Stimulated activated CD8-positive, alpha-beta memory T cell treated with anti-CD3 and anti-CD28 coated beads, Interleukin-15, amount 100 ng/mL, for 24 hours (primary cell): ENCODE measurements at places on chromosomes 7 and 10.

- DNase-seq: no peak
Measured at GRCh38 chr7:78124216-78124615, 325.6 kb downstream of the PHTF2 start.

DNA sequence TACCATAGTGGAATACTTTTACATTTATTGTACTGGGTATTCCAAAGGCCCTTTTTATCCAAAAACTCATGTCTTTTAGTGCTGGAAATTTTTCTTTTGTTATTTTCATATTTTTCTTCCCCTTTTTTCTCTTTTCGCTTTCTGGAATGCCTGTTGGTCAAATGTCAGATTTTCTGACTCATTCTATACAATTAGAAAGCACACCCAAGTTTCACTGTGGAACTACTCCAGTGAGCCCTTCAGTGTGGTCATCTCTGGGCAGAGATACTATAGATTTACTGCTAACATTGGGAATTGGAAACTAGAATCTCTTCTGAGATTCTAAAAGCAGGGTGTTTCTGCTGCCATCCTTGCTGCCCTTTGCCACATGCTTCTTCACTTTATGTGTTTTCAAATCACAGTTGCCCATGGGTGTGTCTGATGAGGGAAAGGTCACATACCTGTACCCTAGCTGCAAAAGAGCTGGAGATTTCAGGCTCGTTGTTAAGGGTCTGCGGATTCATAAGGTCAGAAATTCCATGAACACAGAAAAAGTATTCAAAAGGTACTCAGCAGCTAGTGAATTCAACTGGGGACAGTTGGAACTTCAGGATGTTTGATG lies 5.6 kb upstream of the WASL start:
- no peak for DNase-seq

DNA sequence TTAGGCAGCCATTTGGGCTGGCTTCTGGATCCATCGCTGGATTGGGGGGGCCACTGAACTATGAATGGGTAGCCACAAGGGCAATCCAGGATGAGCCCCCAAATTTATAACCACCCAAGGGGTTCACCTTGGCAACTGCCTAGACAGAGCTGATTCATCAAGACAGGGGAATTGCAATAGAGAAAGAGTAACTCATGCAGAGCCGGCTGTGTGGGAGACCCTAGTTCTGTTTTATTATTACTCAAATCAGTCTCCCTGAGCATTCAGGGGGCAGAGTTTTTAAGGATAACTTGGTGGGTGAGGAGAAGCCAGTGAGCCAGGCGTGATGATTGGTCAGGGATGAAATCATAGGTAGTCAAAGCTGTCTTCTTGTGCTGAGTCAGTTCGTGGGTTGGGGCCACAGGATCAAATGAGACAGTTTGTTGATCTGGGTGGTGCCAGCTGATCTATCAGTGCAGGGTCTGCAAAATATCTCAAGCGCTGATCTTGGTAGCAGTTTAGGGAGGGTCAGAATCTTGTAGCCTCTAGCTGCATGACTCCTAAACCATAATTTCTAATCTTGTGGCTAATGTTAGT lies 57.9 kb downstream of the DNAJB9 start:
- DNase-seq: no peak

GRCh38 chr10:43873717-43874116 lies 225.0 kb upstream of the ZNF32 start:
- no peak for DNase-seq

- DNase-seq: no peak
Measured at GRCh38 chr10:48784031-48784430, 99.4 kb downstream of the WDFY4 start.

DNA sequence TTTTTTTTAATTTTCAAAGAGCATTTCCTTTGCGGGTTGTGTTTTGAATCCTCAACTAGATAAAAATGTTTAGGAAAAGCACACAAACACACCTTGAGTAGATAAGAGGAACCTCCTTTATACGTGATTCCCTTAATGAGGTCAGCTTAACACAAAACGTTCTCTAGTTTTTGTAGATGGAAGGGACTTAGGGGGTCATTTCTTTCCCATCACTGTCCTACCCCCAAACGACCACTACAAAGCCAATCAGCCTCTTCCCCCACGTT lies 1.2 kb downstream of the SUV39H2 start:
- DNase-seq: no peak

GRCh38 chr10:23155169-23155568 lies 36.9 kb upstream of the PTF1A start:
- no peak for DNase-seq

DNA sequence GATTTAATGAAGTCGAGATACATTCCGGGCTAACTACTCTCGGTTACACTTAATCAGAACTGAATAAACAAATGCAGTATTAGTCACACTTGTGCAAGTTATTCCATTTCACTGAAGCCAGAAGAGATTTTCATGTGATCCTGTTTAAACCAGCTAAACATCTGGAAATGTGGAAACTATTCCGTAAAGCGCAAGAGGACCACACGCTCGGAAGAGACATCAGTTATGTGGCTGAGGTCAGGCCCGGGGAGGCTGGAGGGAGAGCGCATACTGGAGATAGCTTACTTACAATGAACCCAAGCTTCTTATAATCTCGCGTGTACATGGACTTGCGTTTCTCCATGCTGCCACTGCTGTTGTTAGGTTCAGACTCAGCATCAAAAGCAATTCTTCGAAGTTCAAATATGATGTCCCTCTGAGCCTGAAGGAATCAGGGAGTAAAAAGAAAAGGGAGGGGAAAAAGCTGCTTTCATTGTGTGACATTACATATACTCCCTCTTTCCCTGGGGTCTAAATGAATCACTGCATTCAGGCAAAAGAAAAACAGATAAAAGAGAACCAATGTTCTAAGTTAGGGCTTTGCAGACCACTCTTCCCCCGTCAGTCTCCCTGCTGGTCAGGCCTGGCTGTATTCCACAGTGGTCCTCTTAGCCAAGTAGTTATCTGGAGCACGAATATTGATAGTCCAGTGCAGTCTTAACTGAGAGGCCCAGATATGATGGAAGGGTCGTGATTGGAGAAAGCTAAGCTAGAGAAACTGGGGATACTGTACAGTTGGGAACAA lies 237.4 kb downstream of the ELMO1 start:
- DNase-seq: no peak

GRCh38 chr10:4568731-4569130 lies 257.3 kb upstream of the AKR1E2 start:
- no peak for DNase-seq

- no peak for DNase-seq
Measured at GRCh38 chr10:124512040-124512428, 50.4 kb downstream of the LHPP start.

GRCh38 chr7:96224685-96225084 lies 97.2 kb downstream of the SLC25A13 start:
- DNase-seq: no peak

DNA sequence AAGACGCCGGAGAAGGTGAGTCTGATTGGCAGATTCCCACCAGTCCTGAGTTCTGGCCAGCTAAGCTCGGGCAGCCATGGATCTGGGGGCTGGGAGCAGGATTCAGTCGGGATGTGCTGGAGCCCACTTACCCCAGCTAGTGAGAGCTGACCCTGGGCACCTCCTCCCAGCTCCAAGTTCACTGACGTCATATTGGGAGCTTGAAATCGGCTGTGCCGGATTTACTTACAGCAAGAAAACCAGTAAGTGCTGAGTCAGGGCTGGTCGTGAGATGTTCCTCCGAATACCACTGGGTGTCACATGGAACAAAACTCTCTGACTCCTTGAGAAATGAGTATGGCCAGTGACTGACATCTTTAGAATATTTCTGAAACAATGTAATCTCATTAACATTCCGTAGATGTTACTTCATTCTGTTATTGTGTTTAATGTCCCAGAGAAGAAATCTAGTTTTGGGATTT lies 621.2 kb downstream of the SDK1 start:
- no peak for DNase-seq

DNA sequence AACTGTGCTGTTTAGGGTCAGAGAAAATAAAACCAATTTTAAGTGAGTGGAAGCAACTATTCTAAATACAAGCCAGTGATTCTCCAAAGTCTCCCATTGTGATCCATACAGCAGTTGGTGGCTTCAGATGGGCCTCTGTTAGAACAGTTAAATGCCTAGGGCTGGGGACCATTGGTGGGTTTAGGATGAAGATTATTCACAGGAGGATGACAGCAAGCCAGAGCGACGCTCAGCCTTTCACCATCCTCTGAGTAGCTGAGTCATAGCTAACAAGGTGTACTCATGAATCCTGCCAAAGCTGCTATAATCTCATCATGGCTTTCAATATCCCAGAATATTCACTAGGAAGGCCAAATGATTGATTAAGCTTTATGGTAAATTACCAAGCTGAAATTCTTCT lies 39.6 kb downstream of the STARD3NL start:
- no peak for DNase-seq

GRCh38 chr10:45008524-45009161 lies 7.9 kb downstream of the ZNF22 start:
- DNase-seq: no peak

- DNase-seq: no peak
Measured at GRCh38 chr7:94392393-94392786, 2.3 kb upstream of the COL1A2 start.

DNA sequence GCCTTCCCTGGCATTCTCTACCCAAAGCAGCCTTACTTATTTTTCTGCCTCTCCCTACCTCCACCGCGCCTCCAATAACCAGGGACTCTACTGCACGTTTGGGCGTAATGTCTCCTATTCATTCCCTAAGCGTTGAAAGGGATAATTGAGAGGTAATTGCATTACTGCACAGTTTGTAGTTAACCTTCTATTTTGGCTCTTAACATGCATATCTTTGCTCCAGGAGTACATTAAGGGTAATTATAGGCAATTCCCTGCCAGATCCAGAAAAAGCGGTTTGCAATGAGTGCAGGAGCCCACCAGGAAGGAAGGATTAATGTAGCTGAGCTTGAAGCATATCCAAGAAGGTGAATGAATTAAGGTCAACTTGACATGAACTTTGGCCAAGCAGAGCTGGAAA lies 558.4 kb downstream of the TYW1 start:
- DNase-seq: no peak

GRCh38 chr10:50625649-50626132 lies 1.9 kb upstream of the SGMS1 start:
- no peak for DNase-seq

- no peak for DNase-seq
Measured at GRCh38 chr10:61844116-61844822, 57.2 kb upstream of the ARID5B start.

GRCh38 chr7:94069162-94069739 lies 65.1 kb upstream of the BET1 start:
- DNase-seq: no peak

DNA sequence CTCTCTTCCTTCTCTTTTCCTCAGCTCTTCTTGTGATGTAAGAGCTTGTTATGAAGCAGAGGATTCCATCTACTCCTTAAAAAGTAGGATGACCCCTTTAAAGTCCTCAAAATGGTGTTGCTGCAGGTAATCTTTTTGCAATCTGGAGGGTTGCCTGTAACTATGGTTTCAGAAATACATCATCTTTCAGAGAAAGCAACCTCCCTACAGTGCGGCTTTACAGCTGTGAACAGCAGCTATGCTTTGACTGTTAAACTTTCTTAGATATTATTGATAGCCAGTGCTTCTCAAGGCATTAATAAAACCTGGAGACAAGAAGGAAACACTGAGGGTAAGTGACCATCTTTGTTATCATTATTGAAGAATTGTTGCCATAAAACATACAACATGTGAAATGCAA lies 86.6 kb upstream of the MDFIC start:
- no peak for DNase-seq

DNA sequence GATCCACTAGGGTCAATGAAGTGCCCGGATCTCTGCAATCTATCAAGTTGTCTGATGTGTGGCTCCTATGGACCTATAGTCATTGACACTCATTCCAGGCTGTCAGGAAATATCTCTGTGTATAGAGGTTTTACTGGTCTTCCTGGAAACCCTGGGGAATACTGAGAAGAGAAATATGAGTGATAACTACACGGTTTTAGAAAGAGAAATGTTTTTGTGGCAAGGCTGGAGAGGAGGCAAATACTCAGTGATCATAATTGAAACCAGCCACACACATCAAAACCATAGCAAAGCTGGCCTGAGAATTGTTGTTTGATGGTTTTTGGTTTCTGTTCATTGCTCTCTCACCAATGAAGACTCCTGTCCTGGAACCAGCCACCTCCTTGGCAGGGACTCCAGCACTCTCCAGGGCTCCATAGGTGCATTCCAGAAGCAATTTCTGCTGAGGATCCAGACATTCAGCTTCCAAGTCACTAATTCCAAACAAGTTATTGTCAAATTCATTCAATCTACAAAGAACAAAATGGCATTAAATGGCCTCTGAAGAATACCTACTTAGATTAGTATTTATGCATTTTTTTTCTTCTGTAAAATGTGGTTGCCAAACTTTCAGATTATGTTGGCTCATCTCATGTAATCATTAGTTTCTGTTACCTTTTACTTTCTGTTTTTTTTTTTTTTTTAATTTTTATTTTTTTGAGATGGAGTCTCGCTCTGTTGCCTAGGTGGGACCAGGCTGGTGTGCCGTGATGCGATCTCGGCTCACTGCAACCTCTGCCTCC lies 108.6 kb upstream of the ABI1 start:
- DNase-seq: no peak

- DNase-seq: no peak
Measured at GRCh38 chr10:129760416-129760815, 203.7 kb downstream of the EBF3 start.

DNA sequence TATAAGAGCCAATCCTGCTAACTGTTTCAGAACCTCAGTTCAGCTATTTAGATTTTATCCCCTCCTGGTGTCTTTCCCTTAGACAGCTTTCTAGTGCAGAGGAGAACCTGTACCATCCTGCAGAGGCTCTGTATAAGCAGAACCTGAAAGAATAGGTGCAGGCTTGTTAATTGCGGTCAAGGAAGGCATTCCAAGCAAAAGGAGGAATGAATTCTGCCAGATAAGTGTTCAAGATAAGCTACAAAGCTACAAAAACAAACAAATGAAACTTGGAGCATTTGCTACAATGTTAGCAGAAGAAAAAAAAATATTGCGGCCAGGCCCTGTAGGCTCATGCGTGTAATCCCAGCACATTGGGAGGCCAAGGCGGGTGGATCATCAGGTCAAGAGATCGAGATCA lies 32.6 kb upstream of the AGMO start:
- DNase-seq: no peak

DNA sequence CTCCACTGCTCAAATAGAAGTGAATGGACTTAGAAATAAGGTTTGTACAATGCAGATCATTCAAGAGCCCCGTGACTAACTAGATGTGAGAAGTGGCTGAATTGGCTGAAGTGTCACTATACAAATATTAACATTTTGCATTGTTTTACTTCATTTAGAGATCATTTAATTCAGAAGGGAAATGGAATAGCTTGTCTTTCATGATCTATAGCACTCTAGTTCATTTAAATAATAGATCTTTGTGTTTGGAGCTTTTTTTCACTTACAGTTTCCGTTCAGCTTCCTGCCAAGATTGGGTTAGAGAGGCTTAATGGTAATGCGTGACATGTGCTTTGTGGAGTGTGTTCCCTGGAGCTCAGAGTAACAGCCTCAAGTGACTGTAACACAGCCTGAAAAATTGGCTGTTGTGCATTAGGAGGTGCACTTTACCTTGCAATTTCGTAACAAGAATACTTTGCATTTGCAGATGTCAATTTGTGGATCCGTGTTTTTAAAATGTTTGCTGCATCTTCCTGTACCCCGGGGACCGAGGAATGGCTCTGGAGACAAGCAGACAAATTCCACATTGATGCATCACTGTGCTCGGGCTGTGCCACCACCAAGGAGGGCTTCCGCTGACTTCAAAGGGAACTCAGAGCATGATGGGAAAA lies 170.3 kb downstream of the NRP1 start:
- no peak for DNase-seq
